ENCODE measurements at places on chromosomes 3 and 15.

GRCh38 chr3:62149962-62150361 lies 223.4 kb downstream of the FEZF2 start:
- DNase-seq: no peak

DNA sequence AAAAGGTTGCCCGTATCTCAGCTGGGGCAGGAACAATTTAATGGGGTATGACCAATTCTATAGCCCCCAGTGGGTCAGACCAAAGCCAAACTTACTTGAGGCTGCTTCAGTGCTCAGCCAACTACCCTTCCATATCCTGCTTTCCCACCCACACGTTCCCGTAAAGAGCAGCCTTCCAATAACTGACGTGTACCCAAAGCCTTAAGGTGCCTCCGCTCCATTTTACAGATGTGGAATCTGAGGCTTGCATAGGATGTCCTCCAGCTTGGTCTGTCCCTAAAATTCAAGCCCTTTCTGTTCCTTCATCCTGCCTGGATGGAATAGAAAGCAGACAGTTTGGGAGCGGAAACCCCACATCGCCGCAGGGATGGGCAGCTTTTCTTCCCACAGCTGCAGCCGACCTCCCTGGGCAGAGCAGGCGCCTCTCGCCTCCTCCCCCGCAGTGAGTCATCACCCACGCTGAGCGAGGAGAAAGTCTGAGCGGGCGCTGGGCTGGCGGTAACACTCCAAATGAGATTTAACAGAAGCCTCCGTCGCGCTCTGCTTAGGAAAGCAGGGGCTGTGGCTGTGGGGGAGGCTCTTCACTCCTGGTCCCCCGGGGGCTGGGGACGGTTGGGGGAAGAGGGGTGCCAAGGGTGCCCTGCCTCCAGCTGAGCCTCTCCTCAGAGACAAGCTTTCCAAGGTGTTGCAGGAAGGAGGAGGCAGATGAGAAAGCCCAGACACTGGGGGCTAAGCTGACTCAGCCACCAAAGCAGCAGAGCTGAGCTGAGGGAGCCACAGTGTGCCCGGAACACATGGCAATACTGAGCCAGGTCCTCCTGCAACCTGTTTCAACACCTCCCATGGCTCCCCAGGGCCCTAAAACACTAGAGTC lies 57.8 kb upstream of the HRH1 start:
- DNase-seq: no peak

DNA sequence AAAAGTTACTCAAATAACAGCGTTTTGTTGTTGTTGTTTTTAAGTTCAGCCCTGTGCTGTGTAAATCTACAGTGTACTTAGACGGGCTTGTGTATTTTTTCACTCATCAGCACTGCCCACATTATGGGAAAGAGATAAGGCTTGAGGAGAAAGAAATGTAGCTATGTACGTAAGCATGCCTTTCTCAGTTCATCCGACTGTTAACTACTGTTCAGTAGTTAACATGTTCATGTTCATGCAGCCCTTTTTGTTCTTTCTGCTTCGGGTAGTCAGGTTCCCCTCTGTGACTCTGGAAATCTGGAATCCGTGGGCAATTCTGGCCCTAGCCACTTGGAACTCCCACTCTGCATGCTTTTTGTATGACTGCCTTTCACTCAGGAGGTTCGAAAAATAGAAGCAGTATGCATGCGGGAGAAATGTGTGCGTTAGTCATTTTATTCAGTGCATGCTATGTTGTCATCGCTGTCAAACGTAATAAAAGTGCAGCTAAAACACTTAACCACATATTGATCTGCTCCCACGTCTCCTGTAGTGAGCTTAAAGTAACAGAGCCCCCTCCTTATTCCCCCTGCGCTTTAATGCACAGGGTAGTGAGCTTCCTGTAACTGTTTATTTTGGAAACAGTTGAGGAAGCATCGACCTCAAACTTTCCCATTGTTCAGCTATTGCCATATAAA lies 283.1 kb upstream of the NR2F2 start:
- no peak for DNase-seq

DNA sequence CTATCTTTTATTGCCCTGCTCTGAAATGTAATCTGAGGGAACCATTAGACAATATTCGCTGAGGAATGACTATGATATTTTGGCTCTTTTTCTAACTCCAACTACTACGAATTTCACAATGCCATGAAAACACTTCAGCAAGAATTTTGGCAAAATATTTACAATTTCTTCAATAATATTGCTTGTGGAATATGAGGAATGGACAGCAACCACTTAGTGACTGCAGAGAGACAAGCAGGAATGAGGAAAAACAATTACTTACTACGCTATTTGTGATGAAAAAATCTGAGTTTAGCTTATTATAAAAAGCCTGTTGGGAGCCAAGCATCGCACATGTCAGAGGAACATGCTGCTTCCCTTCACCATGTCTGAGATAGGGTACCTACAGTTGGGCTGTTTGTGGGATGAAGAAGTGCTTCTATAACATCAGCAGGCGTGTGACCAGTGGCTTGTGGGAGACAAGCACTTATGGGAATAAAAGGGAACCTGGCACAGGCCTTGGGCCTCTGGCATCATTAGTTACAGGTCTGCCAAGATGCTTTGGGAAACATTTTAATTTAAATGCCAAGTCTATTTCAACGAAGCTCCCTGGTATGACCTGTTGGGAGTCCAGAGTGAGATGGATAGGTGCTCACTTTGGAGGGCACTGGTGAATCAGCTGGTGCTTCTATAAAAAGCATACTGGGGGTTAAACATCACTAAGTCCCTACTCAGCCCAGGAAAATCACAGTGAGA lies 2.7 kb upstream of the PLCL2 start:
- DNase-seq: no peak

DNA sequence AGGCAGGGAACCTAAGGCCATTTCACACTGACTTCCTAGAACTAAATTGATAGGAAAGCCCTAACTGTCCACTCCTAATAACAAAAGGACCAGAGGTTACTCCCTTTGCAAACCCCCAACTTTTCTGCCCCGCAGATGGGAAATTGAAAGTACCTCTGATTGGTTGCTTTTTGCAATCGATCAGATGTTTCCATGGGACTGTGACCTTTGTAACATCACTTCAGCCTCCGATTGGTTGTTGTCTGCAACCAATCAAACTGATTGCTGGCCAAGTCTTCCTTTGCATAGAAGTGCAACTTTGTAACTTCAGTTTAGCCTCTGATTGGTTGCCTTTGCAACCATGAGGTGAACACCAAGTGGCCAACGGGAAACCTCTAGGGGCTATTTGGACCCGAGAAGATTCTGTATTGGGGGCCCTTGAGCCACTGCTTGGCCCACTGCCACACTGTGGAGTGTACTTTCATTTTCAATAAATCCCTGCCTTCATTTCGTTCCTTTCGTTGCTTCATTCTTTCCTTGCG lies 11.3 kb upstream of the KNL1 start:
- DNase-seq: no peak

- no peak for DNase-seq
Measured at GRCh38 chr3:135930255-135930654, 35.3 kb upstream of the PPP2R3A start.

DNA sequence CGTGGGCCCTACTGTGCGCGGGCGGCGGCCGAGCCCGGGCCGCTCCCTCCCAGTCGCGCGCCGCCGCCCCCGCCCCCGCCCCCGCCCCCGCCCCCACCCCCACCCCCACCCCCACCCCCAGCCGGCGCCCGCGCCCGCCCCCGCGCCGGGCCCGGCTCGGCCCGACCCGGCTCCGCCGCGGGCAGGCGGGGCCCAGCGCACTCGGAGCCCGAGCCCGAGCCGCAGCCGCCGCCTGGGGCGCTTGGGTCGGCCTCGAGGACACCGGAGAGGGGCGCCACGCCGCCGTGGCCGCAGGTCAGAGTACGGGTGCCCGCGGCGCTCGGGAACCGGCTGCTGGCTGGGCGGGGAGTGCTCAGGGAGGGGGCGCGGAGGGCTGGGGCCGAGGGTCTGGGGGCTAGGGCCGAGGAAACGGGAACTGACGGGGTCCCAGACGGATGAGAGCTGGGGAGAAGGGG lies 1.1 kb upstream of the PPARG start:
- no peak for DNase-seq

DNA sequence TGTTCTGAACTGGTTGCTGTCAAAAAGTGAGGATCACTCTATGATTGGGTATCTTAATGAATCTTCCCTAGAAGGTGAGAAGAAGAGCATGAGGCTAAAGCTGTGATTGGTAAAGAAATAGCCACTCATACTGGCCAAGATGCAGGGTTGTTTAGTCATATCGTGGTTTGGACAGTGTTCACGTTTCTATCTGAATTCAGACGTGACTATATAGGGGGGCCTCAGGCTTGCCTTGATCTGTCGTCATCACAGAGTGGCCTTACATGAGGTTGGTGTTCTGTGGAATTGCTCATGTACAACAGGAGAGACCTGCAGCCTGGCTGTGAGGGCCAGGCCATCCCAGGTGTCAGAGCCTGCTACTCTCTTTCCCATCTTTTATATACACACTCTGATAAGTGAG lies 12.4 kb downstream of the RTP2 start:
- no peak for DNase-seq

- no peak for DNase-seq
Measured at GRCh38 chr3:186888569-186888968, 41.8 kb upstream of the ST6GAL1 start.

DNA sequence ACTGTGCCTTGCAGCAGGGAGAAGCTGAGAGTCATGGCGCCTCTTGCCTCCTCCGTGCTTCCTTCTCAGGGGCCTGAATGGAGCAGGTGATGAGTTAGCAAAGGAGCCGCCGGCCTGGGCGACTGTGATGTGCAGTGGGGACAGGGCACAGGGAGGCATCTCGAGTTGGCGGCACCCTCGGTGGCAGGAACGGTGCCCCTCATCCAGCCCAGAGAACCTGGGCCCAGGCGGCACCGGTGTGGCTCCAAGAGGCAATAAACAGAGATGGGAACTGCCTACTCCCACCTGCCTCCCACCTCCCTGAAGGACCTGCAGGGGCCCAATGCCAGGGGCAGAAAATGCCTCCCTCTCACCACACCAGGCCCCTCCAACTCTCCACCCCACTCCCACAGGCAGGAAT lies 6.2 kb downstream of the SLC41A3 start:
- no peak for DNase-seq
